Activated CD4-positive, alpha-beta T cell treated with anti-CD3 and anti-CD28 coated beads, Interleukin-2, amount 10 ng/mL, durations not matched to agents 7 days and 5 days (primary cell): ENCODE measurements at places on chromosomes 1 and 21.

DNA sequence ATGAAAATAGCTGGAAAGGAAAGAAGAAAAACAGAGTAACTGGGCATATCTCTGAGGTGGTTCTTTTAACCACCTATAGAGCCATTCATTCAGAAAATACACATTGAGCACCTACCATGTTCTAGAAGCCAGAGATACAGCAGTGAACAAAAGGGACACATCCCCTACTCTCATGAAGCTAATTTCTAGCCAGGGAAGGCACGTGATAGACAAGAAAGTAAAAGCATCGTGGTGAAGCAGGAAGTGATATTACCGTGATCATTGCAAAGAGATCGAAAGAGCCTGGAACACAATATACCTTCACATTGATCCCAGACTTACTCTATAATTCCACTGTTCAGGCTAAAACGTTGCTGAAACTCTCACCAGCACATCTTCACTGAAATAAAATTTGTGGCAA lies 76.0 kb downstream of the TIAM1 start:
- peaks cover 34% of the 10 kb centered on the region for H3K4me1 ChIP-seq
- H3K4me3 ChIP-seq, result no peak overlapping the region
- peaks cover 2% of the 10 kb centered on the region for H3K27me3 ChIP-seq
- H3K36me3 ChIP-seq, result peaks cover 48% of the 10 kb centered on the region
- H3K27ac ChIP-seq, result peak overlapping the region; percentile 52

DNA sequence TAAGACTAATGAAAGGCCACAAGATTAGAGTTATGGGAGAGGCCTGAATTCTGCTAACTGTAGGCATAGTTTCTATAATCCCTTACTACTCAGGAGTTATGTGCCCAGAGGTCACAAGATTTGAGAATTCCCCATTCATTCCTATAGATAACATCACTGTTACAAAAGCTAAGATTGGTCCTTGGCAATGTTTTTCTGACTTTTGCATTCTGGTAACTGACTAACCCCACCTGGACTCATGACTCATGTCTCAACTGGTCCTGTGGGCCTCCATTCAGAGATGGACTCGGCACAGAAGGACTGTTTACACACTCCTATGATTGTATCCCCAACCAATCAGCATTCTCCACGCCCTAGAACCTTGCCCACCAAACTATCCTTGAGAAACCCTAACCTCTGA lies 249.0 kb upstream of the ZP4 start:
- DNase-seq, result no peak
- no peak overlapping the region for H3K4me3 ChIP-seq
- no peaks in the 10 kb centered on the region for H3K27me3 ChIP-seq
- no peaks in the 10 kb centered on the region for H3K36me3 ChIP-seq

- H3K4me3 ChIP-seq, result no peak overlapping the region
- H3K27ac ChIP-seq, result no peak overlapping the region
- no peak for DNase-seq
These were observed 187.4 kb upstream of the KCNK2 start for GRCh38 chr1:214895011-214895600.

DNA sequence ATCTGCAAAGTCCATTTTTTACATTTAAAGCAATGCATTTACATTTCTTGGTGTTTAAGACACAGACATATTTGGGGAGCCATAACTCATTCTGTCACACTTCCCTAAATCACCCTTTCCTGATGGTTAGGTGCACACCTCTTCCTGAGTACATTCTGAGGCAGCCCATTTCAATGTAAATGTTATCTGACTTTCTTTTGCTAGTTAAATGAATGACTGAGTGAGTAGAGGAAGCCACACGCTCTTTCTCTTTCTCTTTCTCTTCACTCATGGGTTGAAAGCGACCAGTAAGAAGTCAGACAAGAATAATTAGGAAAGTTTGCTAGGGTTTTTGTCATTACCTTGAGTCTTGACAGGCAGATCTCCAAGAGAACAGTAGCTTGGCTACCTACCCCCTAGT lies 143.1 kb downstream of the S1PR1 start:
- H3K27me3 ChIP-seq, result peaks cover 6% of the 10 kb centered on the region
- peak overlapping the region; percentile 47 for H3K27ac ChIP-seq
- no peak for DNase-seq
- peaks cover 21% of the 10 kb centered on the region for H3K4me1 ChIP-seq
- H3K36me3 ChIP-seq, result no peaks in the 10 kb centered on the region

GRCh38 chr1:17316704-17317103 lies 8.7 kb downstream of the PADI4 start:
- DNase-seq, result no peak
- peaks cover 8% of the 10 kb centered on the region for H3K4me1 ChIP-seq
- no peak overlapping the region for H3K4me3 ChIP-seq
- peaks cover 4% of the 10 kb centered on the region for H3K27me3 ChIP-seq
- H3K36me3 ChIP-seq, result no peaks in the 10 kb centered on the region

DNA sequence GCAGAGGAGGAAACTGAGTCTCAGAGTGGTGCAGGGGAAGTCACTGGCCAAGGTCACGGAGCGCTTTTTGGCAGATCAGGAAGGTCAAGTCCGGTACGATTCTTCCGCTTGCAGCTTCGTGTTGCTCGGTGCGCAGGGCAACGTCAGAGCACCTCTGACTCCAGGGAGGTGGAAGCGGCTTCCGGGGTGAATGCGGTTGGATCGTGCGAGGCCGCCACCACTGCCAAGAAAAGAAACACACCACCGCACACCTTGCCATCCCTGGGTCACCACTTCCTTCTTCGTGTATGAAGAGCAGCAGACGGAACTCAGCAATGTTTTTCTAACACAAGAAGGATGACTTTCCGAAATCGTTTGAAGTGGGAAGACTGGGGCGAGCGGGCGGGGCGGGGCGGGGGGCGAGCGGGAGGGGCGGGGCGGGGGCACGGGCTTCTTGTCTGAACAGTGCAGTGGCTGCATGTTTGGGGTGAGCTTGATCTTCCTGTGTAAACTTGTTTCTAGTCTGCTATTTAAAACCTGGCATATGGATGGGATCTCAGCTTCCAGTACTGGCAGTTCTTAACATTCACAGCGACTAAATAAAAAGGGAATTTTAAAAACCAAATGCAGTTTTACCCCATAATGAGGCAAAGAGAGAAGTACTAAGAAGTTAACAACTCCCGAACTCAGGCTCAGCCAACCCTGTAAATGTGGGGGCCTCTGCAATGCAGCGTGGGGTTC lies 300.0 kb downstream of the RRAGC start:
- peak overlapping the region; percentile 58 for H3K4me3 ChIP-seq
- H3K36me3 ChIP-seq, result no peaks in the 10 kb centered on the region
- peaks cover 81% of the 10 kb centered on the region for H3K4me1 ChIP-seq
- H3K27ac ChIP-seq, result peak overlapping the region; percentile 91
- peaks cover 57% of the 10 kb centered on the region for H3K27me3 ChIP-seq

GRCh38 chr1:44826375-44827196 lies 16.5 kb downstream of the PTCH2 start:
- H3K27me3 ChIP-seq, result peaks cover 2% of the 10 kb centered on the region
- no peaks in the 10 kb centered on the region for H3K36me3 ChIP-seq
- DNase-seq, result no peak
- no peak overlapping the region for H3K4me3 ChIP-seq

GRCh38 chr1:234845097-234845660 lies 235.2 kb upstream of the IRF2BP2 start:
- peak overlapping the region; percentile 78 for H3K27ac ChIP-seq
- no peaks in the 10 kb centered on the region for H3K36me3 ChIP-seq
- H3K4me1 ChIP-seq, result peaks cover 87% of the 10 kb centered on the region
- peak; percentile 70 for DNase-seq
- H3K27me3 ChIP-seq, result no peaks in the 10 kb centered on the region

DNA sequence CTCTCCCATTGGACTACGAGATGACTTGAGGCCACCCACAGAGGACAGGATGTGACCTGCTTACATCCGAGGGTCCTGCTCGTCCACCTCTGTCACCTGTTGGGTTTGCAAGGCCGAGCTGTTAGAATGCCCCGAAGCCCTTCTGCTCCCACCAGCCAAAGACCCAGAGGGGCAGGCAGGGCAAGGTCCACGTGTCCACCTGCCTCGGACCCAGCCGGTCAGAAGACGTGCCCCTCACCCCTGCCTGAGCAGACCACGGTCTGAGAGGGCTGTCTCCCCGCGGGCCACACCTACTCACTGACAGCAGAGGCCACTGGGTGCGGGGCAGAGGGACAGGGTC lies 30.3 kb upstream of the TRAPPC10 start:
- DNase-seq, result no peak
- peaks cover 14% of the 10 kb centered on the region for H3K4me1 ChIP-seq
- no peak overlapping the region for H3K27ac ChIP-seq
- H3K4me3 ChIP-seq, result no peak overlapping the region
- H3K36me3 ChIP-seq, result peaks cover 8% of the 10 kb centered on the region

DNA sequence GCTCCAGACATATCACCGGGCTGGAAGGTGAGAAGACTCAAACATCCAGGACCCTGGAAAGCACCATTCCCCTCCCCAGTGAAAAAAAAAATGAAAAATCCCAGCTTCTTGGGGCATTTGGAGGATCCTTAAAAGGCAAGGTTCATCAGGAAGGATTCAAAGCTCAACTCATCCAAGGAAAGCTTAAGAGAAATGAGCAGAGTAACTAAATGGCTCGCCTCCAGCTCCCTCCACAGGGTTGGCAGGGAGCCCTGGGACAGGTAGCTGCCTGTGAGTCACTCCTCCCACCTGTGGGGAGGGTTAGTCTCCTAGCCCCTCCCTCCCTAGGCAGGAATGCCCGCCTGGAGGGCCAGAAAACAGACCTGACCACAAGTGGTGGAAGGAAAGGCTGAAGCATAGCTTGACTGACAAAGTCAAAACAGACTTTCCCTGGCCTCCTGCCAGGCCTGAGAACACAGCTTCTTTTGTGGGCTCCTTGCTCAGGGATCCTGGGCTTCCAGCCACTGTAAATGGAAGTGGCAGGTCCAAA lies 712 bp upstream of the LAMB3 start:
- peaks cover 39% of the 10 kb centered on the region for H3K4me1 ChIP-seq
- H3K27me3 ChIP-seq, result no peaks in the 10 kb centered on the region
- no peak overlapping the region for H3K4me3 ChIP-seq
- no peak overlapping the region for H3K27ac ChIP-seq
- no peaks in the 10 kb centered on the region for H3K36me3 ChIP-seq
- peak; percentile 12 for DNase-seq

GRCh38 chr1:32052887-32053286 lies 19.9 kb upstream of the TMEM39B start:
- H3K36me3 ChIP-seq, result peaks cover 48% of the 10 kb centered on the region
- no peak overlapping the region for H3K27ac ChIP-seq
- DNase-seq, result no peak
- no peaks in the 10 kb centered on the region for H3K27me3 ChIP-seq

DNA sequence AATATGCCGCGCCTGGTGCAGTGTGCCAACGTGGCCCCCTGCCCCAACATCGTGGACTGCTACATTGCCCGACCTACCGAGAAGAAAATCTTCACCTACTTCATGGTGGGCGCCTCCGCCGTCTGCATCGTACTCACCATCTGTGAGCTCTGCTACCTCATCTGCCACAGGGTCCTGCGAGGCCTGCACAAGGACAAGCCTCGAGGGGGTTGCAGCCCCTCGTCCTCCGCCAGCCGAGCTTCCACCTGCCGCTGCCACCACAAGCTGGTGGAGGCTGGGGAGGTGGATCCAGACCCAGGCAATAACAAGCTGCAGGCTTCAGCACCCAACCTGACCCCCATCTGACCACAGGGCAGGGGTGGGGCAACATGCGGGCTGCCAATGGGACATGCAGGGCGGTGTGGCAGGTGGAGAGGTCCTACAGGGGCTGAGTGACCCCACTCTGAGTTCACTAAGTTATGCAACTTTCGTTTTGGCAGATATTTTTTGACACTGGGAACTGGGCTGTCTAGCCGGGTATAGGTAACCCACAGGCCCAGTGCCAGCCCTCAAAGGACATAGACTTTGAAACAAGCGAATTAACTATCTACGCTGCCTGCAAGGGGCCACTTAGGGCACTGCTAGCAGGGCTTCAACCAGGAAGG lies 4.3 kb downstream of the GJB3 start:
- H3K4me1 ChIP-seq, result peaks cover 6% of the 10 kb centered on the region
- no peak for DNase-seq
- H3K4me3 ChIP-seq, result no peak overlapping the region
- H3K27ac ChIP-seq, result no peak overlapping the region

DNA sequence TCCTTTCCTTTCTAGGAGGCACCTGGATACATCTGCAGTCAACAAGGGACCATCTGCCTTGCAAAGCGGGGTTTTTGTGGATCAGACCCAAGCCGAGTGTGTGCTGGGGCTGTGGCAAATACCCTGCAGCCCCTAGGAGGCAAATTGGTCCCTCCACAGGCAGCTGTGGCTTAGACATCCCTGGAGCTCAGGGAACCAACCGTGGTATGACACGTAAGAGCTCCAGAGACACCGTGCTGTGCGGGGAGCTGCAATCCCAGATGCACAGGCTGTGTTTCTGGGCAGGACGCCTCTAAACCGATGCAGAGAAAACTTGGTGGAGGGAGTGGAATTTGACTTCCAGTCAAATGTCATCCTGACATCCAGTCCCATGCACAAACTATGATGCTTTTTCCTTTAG lies 141.5 kb downstream of the KAZN start:
- H3K36me3 ChIP-seq, result no peaks in the 10 kb centered on the region
- H3K4me3 ChIP-seq, result no peak overlapping the region
- peaks cover 18% of the 10 kb centered on the region for H3K27me3 ChIP-seq

GRCh38 chr1:97314685-97315084 lies 593.1 kb downstream of the PTBP2 start:
- no peak for DNase-seq
- no peaks in the 10 kb centered on the region for H3K27me3 ChIP-seq
- H3K4me3 ChIP-seq, result no peak overlapping the region

DNA sequence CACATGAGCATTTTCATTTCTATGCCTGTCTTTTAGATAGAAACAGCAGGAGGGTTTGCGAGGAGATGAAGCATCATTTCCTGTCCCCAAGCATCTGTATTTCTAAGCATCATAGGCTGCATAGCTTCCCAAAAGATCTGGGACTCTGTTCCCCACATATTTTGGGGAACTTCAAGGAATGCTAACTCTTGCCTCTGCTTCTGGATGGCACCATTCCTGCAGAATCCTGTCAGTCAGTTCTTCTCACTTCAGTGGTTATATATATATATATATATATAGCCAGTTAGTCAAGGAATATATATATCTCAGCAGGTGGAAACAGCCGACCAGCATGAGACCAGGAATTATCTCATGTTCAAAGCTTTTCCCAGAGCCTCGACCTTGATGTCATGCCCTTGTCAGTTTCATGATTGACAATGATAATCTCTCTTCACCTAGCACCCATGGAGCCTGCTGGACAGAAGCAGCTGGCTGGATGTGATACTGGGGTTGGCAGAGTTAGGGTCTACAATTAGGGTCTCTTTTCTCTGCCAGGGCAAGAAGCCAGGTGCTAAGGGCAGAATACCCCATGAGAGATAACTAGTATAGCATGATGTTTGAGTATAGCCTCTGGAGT lies 2.4 kb downstream of the PFKFB2 start:
- H3K27ac ChIP-seq, result no peak overlapping the region
- H3K27me3 ChIP-seq, result peaks cover 7% of the 10 kb centered on the region
- H3K36me3 ChIP-seq, result peaks cover 3% of the 10 kb centered on the region
- peaks cover 42% of the 10 kb centered on the region for H3K4me1 ChIP-seq

GRCh38 chr1:91741301-91741700 lies 144.7 kb downstream of the TGFBR3 start:
- H3K4me1 ChIP-seq, result peaks cover 2% of the 10 kb centered on the region
- no peak overlapping the region for H3K4me3 ChIP-seq

GRCh38 chr21:40765811-40766210 lies 81.1 kb downstream of the DSCAM start:
- no peak overlapping the region for H3K27ac ChIP-seq
- DNase-seq, result no peak
- no peaks in the 10 kb centered on the region for H3K4me1 ChIP-seq
- no peak overlapping the region for H3K4me3 ChIP-seq
- H3K36me3 ChIP-seq, result no peaks in the 10 kb centered on the region
